Bronchial epithelial cell (primary cell): ENCODE measurements at places on chromosomes 11 and 22. TPM values are rescaled to one million over a fixed set of nuclear protein-coding genes. Genes with fewer than 3 reads are reported as not detected.

Gene PRSS23
- total RNA-seq, result 75.0 and 101 TPM in 2 replicates

DNA sequence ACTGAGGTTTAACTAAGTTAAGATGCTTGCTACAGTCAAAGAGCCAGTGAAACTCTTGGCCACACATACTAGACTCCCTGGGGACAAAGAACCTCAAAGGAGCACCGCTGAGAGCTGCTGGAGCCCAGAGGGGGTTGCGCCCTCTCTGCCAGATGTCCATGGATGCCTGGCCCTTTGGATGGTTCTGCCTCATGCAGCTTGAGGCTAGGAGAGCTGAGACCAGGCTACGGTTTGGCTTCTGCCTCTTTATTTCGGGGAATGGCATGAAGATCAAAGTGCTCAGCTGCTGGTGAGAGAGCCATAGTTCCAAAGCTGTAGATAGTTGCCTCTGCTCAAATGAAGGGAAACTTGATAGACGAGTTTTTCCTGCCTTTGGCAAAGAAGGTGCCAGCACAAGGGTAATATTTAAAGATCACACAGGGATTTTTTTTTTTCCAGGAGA is 43.0 kb downstream of the RASSF10 start:
- DNase-seq, result peak; percentile 73

- DNase-seq, result no peak
Measured at GRCh38 chr11:2655016-2655719, 44.6 kb downstream of the KCNQ1OT1 start.

- DNase-seq, result peak; percentile 61
Measured at GRCh38 chr11:69670158-69670845, 4.9 kb downstream of the LTO1 start.

Gene TTC12
- total RNA-seq, result 12.9 and 32.1 TPM in 2 replicates

Gene OR8G1
- not detected in 2 replicates for total RNA-seq

Gene FADS1
- total RNA-seq, result 23.2 and 46.9 TPM in 2 replicates

GRCh38 chr11:85766721-85767161 is 44.2 kb downstream of the SYTL2 start:
- DNase-seq, result no peak

DNA sequence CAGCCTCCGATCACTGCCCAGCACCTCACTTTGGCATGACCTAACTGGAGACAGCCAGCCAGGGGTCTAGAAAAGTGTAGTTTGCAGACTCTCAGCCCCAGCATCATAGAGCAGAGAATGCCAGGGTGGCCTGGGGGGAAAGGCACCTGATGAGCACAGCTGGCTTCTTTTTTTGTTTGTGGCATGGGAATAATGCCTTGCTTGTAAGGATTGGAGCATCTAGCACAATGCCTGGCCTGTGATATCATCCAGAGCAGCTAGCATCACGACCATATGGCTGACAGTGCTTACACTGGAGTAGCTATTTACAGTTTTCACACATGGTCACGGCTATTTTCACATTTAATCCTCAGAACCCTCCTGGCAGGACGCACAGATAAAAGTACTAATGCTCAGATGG is 594.8 kb upstream of the B3GAT1 start:
- DNase-seq, result no peak

Gene XKR3
- not detected in 2 replicates for total RNA-seq

GRCh38 chr11:101292661-101293240 is 163.1 kb upstream of the PGR start:
- DNase-seq, result no peak

DNA sequence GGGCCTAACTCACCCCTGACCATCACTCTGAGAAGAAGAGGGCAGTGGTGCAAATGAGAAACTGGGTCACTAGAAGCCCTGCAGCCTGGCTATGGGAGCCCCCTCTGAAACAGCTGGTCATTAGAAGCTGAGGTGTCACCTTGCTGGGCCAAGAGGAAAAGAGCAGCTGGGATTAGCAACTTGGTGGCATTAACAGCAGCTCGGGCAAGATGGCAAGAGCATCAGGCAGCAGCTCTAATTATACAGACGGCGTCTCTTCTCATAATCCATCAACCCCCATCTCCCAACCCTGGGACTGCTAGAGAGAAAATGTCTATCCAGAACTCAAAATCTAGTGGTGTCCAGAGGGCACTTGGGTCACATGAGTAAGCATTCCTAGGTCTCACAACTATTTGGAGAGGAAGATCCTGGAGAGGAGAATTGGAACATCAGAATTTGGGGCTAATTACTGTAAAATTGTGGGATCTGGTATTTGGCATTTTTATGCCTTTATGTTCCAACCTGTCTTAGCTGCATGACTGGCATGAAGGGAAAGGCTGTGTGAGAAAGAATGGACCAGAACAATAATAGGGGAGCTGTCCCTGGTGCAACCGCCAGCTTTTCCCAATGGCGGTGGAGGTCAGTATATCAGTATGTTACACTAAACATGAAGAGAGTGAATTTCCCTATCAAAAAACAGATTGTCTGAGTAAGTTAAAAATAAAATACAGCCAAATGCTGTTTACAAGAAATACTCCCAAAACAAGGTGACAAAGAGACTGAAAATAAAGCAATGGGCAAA is 7.6 kb upstream of the LMO1 start:
- no peak for DNase-seq

DNA sequence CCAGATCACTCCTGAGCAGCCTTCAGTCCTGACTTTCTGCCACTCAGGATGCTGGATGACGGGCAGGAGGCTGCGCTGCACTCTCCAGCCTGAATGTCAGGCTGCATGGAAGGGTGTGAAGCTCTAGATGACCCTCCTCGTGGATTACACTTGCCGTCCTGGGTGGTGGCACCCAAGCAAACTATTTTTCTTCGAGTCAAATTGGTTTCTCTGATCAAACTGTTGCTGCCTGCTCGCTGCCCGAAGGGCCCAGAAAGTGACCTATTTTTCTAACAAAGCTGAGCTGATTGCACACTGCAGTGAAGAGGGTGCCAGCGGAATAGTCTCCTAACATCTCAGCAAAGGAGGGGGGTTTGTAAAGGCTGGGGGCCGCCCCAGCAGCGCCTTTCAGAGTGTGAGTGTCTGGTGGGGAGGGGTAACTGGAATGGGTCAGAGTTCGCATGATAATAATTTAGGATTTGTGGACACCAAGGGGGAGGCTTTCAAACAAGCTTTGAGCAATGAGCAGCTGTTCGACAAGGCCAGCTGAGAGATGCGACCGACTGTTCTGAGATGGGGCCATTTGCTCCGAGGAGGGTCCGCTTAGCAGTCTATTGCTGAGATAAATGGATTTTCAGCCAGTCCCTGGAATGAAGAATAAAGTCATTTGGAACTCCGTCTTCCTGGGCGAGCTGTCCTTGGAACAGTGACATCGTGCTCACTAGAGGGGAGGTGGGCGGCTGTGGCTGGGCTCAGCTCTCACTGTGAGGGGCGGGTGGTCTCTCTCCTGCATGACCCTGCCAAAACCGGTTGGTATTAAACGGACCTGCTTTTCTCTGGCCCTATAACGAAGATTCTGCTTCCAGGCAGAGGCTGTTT is 537.6 kb downstream of the BRD1 start:
- DNase-seq, result no peak

- peak; percentile 76 for DNase-seq
Measured at GRCh38 chr11:12377824-12378593, 638 bp downstream of the PARVA start.

GRCh38 chr22:41870786-41871185 is 37.9 kb downstream of the SREBF2 start:
- DNase-seq, result no peak

- peak; percentile 90 for DNase-seq
Measured at GRCh38 chr11:74288161-74288560, 23.3 kb downstream of the P4HA3 start.

Gene C11orf42
- not detected in 2 replicates for total RNA-seq

GRCh38 chr11:129894278-129895125 is 876 bp downstream of the NFRKB start:
- DNase-seq, result peak; percentile 27

DNA sequence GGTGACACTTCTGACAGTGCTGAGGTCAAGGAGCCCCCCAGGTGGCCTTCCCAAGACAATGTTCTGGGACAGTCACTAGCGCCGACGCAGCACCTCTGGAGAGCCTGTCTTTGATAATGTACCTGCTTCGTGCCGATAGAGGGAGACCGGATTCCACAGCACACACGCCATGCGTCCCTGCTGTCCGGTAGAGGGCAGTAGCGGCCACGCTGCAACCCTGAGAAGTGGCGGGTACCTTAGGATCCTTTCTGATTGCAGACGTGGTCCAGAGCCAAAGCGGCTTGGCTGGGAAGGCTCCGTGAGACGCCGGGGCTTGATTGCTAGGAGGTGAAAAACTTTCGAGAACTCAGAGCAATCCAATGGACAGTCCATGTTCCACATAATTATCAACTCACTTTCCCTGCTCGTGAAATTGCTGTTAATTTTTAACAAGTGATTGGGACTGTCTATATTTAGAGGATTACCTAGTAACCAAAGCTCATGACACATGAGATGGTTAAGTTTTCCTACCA is 11.4 kb upstream of the BARX2 start:
- DNase-seq, result peak; percentile 82

DNA sequence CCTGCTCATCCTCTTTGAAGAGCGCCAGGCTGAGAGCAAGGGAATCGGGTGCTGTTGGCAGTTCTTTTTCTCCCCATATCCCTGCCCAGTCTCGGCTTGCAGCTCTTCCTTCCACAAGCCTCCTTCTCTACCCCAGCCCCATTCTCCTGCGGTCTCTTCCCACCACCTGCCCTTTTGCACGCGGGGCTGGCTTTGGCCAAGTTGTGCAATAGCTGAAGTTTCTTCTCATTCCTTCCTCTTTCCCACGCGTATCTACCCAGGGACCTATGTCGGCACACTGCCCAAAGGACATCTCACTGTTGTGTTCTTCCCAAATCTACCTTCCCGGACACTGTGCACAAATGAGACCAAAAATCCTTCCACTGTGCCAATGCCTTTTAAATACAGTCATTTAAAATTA is 22.3 kb upstream of the HTR3A start:
- DNase-seq, result no peak

DNA sequence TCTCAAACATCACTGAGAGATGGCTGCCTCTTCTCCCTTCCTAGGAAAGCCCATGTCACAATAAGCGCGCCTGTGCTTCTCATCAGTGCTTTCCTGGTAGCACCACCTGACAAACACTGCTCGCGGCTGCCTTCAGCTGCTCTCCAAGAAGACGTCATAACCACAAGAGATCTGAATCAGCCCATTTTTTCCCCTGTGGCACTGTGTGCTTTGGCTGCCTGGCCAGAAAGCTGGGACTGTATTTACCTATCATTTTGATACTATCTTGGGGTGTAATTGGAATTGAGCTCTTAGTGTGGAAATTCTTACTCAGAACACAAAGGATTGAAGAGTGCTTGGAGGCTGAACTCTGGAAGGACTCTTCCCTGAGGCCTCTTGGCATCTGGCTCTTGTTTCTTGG is 50.3 kb upstream of the EHF start:
- DNase-seq, result peak; percentile 90

Gene CHCHD10
- total RNA-seq, result 4.5 and 11.5 TPM in 2 replicates

DNA sequence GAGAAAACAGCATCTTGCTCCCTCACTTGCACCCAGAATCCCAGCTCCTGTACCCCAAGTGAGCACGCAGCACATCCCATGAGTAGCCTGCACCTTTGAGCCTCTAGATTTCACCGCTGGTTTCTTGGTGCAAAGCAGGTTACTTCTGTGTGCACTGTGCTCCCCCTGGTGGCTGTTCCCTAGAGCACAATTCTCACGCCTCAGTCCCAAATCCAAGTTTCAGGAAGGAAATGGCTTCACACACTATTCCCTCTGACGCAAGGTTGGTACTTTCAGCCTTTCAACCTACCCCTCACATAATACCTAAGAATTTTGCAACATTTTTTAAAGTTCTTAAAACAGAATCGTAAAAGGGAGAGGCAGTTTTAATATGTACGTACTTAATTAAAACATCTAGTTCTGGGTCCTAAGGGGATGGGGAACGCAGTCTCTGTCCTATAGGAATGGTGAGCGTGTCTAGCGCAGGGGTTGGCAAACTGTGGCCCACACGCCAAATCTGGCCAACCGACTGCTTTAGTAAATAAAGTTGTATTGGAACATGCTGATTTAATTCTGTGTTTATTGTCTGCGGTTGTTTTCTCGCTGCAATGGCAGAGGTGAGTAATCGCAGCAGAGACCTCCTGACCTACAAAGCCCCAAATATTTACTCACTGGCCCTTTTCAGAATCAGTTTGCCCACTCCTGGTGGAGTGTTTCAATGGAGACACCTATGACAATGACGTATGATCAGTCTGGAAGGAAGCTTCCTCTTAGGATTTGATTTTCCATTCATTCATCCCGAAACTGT is 27.5 kb downstream of the DHCR7 start:
- peak; percentile 51 for DNase-seq

DNA sequence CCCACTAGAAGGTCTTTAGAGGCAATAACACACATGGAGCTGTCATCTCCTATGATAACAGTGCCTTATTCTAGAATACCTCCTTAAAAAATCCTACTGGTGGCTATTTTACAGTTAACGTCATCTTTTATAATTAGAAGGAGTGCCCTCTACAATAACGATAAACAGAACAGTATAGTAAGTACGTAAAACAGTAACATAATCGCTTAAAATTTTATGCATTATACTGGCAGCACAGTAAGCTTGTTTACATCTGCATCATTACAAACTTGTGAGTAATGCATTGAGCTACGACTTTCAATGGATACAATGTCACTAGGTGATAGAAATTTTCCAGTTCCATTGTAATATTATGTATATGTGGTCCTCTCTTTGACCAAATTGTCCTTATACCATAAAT is 24.3 kb upstream of the OR8D2 start:
- DNase-seq, result no peak

GRCh38 chr22:39522567-39523300 is 2.4 kb downstream of the ATF4 start:
- DNase-seq, result peak; percentile 59

- DNase-seq, result peak; percentile 87
Measured at GRCh38 chr11:86551288-86552092, 120.9 kb downstream of the ME3 start.

- peak; percentile 54 for DNase-seq
Measured at GRCh38 chr11:124643605-124644425, 21.2 kb downstream of the TBRG1 start.

DNA sequence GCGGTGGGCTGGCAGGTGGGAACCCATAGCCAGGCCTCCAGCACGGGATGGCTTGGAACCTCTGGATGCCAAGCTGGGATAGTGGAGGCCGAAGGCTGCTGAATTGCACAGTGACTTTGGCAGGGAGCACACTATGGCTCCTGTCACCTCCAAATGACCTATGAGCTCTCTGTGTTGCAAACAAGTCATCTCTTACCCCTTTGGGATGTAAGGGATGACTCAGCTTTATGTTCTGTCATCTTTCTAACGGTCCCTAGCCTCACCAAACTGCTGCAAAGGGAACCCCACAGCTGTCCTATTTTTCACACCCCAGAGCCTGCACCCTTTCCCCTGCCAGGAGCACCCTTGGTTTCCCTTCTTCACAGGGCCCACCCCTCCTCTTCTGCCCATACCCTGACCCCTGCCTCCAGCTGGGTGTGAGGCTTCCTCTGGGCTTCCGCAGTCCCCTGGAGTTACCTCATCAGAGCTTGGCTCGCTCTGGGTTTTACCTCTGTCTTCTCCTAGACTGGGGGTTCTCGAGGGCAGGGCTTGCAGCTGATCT is 2.7 kb upstream of the SCUBE1 start:
- no peak for DNase-seq
